ENCODE measurements at places on chromosomes 11 and 22. TPM values are rescaled to one million over a fixed set of nuclear protein-coding genes. Genes with fewer than 3 reads are reported as not detected.

POU2AF1 gene
- 3.1 TPM for total RNA-seq

- DNase-seq, result no peak
These were observed 400.7 kb downstream of the TMEM135 start for GRCh38 chr11:87438416-87438815.

DNA sequence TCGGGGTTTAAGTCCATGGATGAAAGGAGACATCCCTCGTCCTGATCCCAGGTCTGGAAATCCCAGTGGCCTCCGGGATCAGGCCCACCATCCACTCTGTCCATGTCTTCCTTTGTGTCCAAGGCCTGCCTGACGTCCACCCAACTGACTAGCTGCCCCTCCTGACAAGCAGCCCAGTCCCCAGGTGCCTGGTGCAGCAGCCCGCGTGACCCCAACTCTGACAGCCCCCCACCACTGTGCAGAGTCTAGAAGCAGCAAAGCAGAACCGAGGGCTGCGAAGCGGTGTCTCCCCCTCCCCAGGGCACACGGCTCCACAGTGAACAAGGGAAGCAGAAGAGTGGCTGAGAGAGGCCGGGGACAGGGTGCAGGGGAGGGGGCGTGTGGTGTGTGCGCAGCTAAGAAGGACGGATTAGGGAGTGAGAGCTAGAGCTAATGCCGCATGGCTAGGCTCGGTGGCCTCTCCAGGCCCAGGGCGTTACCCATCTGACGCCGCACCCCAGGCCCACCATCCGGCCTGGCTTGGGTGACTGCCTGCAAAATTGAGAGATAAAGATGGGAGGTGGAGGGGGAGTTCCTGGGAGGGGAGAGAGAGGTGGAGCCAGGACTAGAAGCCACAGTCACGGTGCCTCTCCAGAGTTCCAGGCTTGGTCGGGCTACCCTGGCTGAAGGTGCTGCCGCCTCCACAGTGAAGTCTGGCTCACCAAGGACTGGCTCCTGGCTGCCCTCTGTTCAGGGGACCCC is 16.6 kb upstream of the BAIAP2L2 start:
- DNase-seq, result no peak

GRCh38 chr11:105381941-105382340 is 227.9 kb upstream of the GRIA4 start:
- no peak for DNase-seq

FAM227A gene
- total RNA-seq, result 0.21 TPM

DNA sequence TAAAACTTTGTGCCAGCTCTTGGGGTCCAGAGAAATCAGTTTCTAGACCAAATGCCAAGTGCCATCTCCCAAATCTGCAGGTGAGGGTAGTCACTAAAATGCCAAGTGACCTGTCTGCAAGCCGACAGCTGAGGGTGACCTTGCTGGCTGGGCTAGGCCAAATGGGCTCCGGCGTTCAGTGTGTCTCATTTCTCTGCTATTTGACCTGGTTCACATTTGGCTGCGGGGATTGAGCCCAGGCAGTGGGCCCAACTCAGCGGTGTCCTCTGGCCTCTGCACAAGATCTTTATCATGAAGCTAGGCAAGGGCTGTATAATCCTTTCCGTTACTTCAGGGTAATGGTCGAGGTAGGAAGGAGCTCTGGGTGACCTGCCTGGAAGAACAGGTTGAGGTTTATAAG is 87.5 kb downstream of the SNX19 start:
- DNase-seq, result no peak

- no peak for DNase-seq
These were observed 27.5 kb downstream of the LARGE2 start for GRCh38 chr11:45949992-45950407.

OR8D1 gene
- total RNA-seq, result not detected

Data from colonic mucosa (tissue), 4 donors.